Forelimb muscle (tissue), 1 donor: ENCODE measurements at places on chromosomes 4 and X.

- DNase-seq = no peak
Observed at GRCh38 chrX:152900937-152901445, 3.1 kb downstream of the ZNF185 start.

DNA sequence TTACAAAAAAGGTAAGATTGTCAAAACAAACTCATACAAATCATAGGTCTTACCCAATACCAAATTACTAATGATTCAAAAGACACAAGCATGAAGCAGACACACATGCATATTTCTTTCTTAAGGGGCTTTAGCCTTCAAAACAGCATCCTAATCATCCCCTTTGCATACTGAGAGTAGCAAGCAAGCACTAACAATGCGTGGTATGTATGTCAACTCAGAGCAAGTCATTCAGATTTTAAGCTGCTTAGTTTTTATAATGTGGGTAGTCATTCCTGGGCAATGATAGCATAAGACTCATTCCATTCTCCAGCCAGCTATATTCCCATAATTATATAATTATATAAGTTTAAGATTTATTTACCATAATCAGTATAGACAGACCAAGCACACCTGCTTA lies 219.6 kb downstream of the DKK2 start:
- no peak for DNase-seq

GRCh38 chrX:120372667-120373370 lies 10.9 kb downstream of the ATP1B4 start:
- no peak for DNase-seq

DNA sequence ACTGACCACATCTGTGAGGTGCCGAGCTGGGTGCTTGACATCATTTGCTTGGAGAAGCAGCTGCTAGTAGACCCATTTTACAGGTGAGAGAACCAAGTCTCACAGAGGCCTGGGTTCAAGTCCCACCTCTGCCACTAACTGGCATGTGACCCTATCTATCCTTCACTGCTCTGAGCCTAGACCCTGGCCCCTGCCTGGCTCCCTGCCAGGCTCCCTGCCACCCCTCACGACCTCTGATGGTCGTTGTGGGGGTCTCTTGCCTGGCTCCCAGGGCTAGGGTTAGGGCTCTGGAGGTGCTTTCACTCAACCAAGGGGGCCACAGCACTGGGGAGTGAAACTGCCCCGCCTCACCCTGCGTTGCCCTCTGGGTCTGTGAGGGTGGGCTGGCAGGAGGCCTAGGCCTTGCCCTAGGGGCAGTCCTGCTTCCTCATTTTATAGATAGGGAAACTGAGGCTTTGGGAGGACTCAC lies 7.2 kb upstream of the ADD1 start:
- no peak for DNase-seq

- no peak for DNase-seq
Observed at GRCh38 chr4:143586080-143586479, 72.6 kb downstream of the SMARCA5 start.

- no peak for DNase-seq
Observed at GRCh38 chrX:134684956-134685355, 26.7 kb upstream of the PLAC1 start.

- DNase-seq = no peak
Observed at GRCh38 chr4:155734065-155734464, 24.8 kb upstream of the GUCY1B1 start.

GRCh38 chr4:165877286-165877685 lies 4.2 kb downstream of the TLL1 start:
- no peak for DNase-seq

GRCh38 chr4:147370473-147370872 lies 110.4 kb upstream of the EDNRA start:
- no peak for DNase-seq

GRCh38 chr4:105067946-105068345 lies 78.7 kb upstream of the TET2 start:
- DNase-seq = no peak

GRCh38 chr4:133145758-133146573 lies 3.1 kb upstream of the PCDH10 start:
- DNase-seq = no peak

GRCh38 chr4:11155208-11155867 lies 273.4 kb downstream of the HS3ST1 start:
- DNase-seq = no peak

- DNase-seq = no peak
Observed at GRCh38 chrX:47168495-47169073, 23.6 kb downstream of the RBM10 start.

GRCh38 chrX:41224605-41225004 lies 109.4 kb upstream of the DDX3X start:
- no peak for DNase-seq

DNA sequence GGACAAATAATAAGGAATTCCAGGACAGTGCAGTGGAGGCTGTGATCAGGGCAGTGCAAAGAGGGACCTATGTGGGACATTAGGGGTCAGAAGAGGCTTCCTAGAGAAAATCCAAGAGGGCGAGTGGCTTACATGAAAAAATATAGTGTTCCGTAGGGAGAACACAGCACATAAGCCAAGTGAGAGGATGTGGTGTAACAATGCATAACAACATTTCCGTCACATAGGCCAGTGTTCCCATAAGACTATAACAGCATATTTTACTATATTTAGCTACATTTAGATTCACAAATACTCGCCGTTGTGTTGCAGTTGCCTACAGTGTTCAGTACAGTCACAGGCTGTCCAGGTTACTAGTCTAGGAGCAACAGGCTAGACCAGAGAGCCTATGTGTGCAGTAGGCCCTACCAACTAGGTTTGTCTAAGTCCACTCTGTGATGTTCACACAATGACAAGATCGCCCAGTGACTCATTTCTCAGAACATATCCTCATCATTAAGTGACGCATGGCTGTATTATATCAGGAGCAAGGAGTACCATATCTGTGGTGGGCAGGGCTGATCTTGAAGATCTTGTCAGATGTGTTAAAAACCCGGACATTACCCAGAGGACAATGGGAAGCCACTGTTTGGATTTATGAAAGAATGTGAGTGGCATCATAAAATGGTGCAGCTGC lies 74.0 kb upstream of the TBL1X start:
- no peak for DNase-seq
